ENCODE measurements at places on chromosomes 7 and 10. TPM values are rescaled to one million over a fixed set of nuclear protein-coding genes. Genes with fewer than 3 reads are reported as not detected.

The SSC4D gene
- 0.37 TPM for total RNA-seq

The ASB4 gene
- 1.9 TPM for total RNA-seq

DNA sequence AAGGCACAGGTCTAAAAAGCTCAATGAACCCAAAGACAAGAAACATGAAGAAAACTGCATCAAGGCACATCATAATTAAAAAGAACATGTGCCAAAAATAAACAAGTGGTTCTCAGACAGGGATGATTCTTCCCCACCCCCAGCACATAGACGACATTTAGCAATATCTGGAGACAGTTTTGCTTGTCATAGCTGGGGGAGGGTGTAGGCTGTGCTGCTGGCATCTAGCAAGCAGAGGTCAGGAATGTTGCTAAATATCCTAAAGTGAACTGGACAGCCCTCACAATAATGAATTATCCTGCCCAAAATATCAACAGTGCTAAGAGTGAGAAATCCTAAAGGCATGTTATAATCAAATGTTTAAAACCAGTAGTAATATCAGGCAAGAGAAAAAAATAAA is 122.6 kb downstream of the MICU1 start:
- DNase-seq: no peak

GRCh38 chr10:3067859-3068179 is 471 bp downstream of the PFKP start:
- no peak for DNase-seq

DNA sequence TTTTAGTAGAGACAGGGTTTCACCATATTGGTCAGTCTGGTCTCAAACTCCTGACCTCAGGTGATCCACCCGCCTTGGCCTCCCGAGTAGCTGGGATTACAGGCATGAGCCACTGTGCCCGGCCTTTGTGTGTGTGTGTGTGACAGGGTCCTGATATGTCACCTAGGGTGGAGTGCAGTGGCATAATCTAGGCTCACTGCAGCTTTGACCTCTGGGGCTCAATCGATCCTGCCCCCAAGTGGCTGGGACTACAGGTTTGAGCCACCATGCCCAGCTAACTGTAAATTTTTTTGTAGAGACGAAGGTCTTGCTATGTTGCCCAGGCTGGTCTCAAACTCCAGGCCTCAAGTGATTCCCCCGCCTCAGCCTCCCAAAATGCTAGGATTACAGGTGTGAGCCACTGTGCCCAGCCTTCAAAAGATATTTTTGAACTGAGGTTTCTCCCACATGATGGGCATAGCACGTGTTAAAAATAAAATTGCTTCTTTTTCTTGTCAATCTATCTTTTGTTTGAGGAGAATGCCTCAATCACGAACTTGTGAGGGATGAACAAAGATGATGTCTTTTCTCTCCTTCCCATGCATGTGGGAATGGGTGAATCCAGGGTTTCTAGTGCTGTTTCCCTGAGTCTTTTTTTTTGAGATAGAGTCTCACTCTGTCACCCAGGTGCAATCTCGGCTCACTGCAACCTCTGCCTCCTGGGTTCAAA is 30.8 kb upstream of the PSAP start:
- no peak for DNase-seq

DNA sequence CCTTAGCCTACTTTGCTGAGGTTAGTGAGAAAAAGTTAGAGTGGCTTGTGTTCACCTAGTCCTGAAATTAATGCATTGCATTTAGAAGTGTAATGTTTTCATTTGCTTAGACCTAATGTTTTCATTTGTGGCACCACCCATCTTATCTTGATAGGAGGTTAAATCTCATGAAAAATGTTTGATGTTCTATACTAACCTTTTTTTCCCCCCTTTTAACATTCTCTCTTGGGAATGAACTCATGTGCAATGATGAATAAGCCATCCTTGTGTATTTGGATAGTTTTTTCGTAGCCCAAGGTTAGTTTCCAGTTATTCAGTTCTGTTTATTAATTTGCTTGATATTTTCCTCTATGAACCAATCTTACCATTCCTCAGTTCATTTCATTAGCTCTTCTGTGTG is 2.8 kb downstream of the FHIP2A start:
- no peak for DNase-seq

GRCh38 chr10:122463466-122464249 is 2.3 kb downstream of the HTRA1 start:
- no peak for DNase-seq

GRCh38 chr7:151366880-151367222 is 25.2 kb downstream of the NUB1 start:
- peak; percentile 29 for DNase-seq

All from urinary bladder (tissue), 4 donors.